ENCODE measurements at places on chromosomes 4 and X.

DNA sequence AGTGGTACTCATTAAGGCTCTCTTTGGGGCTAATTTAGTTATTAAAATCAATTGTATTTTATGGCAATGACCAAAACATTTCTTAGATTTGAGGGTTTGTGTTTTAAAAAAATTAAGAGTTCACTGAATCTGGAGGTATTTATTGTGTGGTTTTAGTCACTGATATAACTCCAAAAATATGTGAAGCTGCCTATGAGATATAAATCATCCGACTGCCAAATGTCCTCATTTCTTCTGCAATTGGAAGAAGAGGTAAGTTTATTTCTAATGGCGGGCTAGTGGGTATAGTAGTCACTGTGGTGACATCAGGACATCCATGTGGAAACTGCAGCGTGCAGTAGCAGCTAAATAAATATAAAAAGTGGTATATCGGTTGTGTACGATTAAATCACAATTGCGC, 205.5 kb downstream of the MID1 start:
- no peak for DNase-seq

- DNase-seq, result no peak
Measured at GRCh38 chrX:68432648-68433047, 647 bp downstream of the OPHN1 start.

DNA sequence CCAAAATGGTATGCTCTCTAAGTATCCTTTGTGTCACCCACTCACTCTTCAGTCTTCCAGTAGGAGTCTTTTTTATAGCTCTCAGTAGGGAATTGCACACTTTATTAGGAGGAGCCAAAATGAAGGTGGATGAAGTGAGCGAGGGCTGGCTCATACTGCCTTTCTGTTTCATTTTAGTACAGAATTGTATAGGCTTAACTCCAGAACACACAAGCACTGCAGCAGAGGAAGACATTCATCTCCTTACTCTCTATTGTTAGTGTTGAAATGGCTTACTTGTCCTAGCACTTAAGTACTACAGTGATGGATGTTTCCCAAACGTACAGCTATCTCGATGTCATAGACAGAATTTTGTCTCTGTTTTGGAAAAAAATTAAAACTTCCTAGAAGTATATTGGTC, 327.3 kb upstream of the ATOH1 start:
- DNase-seq, result no peak

DNA sequence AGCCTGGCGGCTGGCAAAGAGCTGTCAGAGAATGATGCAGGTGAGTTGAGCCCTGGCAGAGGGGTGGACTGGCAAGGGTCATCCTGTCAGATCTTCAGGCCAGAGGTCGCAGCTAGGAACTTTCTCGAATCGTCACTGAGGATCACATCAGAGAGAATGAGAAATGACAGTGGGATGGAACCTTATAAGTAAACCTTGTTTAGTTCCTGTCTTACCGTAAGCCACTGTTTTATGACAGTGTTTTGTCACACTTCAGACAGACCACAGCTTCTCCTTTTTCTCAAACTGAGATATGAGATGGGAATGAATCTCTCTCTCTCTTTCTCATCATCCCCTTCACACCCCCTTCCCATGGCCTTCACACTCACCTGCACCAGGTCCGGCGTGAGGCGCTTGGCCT, 9.3 kb downstream of the DIPK2B start:
- no peak for DNase-seq

DNA sequence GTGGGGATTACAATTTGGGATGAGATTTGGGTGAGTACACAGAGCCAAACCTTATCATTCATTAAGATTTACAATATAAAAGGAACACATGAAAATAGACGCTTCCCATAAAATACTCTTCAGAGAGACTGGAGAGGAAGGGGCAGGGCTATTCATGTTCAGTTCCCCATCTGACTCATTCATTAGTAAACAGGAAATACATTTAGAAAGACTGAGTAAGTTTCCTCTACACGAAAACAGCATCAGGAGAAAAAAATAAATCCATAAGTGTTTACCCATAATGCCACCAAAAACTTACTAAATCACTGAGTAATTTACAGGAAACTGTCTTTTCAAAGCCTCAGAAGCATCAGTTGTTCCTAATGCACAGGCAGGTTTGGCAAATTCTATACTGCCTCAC, 255.4 kb upstream of the CXorf51A start:
- DNase-seq, result no peak

- no peak for DNase-seq
Measured at GRCh38 chr4:24686866-24687692, 102.7 kb upstream of the DHX15 start.

GRCh38 chr4:134499074-134499473, 297.5 kb upstream of the PABPC4L start:
- no peak for DNase-seq

DNA sequence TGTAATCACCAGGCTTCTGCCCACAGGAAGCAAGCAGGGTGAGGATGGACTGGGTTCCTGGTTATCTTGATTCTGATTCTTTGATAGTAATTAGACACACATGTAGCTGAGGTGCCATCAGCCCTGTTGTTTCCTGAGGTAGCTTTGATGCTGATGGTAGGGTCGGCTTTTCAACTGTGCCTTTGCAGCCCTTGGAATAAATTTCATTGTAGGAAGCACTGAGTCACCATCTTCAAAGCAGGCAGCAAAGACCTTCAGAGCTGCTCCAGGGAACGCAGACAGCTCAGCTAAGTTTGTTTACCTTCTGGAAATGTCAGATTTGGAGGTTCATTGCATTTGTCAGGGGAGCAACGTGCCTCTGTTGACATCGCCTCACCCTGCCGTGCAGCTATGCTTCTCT, 135.4 kb downstream of the ASMT start:
- DNase-seq, result no peak

GRCh38 chr4:185112104-185112503, 31.0 kb upstream of the SLC25A4 start:
- no peak for DNase-seq

DNA sequence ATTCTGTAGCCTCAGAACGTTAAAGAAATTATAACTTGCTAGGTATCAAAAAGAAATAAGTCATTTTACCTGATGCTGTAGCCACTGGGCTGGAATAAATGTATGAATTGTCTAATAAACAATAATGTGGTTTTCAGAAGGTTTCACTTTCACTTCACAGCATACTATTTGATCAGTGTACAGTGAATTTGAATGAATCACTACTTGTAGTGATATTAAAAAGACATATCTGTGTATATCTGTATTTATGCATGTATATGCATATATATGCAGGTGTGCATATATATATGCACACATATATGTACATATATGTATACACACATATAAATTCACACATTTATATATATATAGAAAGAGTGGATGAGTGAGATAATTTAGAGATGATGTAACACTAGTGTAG, 440.0 kb upstream of the PCDH10 start:
- no peak for DNase-seq

DNA sequence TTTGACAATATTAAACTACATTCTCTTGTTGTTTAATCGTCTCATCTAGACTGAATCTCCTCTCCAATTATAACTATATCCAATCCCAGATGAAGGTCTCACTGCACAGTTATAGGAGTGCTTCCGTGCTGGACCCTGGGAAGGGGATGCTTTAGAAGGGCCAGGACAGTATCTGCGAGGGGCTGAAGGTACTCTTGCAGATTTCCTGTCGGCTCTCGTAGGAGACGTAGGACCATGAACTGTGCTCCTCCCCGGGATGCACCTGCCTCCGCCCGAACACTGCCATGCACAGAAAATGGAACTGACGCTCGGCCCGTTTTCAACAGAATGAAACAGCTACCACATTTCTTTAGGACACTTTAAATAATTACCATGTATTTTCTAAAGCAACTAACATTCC, 39.4 kb downstream of the FAT1 start:
- no peak for DNase-seq

GRCh38 chr4:1986578-1987210, 22.1 kb downstream of the NELFA start:
- DNase-seq, result no peak

DNA sequence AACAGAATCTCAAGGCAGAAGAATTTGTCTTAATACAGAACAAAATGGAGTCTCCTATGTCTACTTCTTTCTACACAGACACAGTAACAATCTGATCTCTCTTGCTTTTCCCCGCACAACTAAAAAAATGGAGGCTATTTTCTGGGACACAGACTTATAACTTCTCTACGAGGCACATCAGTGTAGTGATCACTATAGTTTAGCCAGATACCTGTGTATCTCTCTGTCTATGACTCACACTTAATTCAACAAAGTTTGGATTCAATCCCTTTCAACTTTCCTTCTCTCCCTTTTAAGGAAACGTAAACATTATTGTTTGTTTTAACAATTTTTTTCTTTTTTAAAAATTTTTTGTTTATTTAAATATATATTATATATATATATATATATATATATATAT, 29.4 kb downstream of the APELA start:
- DNase-seq, result no peak

- no peak for DNase-seq
Measured at GRCh38 chr4:162715401-162715800, 451.3 kb downstream of the NAF1 start.

DNA sequence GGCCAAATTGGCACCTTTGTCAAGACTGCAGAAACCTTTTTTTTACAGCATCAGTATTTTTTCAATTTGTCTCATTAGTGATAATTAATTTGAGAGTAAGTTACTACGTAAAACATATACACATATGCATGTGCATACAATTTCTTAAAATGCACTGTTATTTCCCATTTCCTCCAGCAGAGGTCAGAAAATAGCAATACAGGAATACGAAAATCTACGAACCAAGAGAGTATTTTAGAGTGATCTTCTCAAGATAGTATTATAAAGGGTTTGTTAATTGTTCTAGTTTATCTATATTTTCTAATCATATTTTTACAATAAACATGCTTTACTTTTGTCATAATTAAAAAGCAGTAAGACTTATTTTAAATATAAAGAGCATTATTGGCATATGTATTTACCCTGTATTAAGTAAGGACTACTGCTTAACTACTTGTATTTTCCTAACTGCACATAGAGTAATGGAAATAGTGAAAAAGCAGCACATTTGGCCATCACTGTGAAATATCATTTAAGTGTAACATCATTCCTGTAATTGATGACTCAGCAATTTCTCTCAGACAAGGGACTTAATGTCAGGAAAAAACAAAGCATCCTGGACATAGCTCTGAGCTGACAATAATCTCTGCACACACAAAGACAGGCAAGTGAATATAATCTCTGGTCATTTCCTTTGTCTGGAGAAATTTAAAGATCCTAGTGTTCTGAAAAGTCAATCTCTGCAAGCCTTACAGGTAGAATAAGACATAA, 45.6 kb downstream of the MAOB start:
- no peak for DNase-seq

GRCh38 chr4:156898373-156899117, 73.1 kb downstream of the PDGFC start:
- no peak for DNase-seq

GRCh38 chr4:2421928-2422327, 3.2 kb downstream of the CFAP99 start:
- no peak for DNase-seq

All from activated CD4-positive, alpha-beta T cell treated with anti-CD3 and anti-CD28 coated beads, Interleukin-2, amount 50 U/mL, for 24 hours (primary cell).